ENCODE measurements at places on chromosomes 1 and 21.

DNA sequence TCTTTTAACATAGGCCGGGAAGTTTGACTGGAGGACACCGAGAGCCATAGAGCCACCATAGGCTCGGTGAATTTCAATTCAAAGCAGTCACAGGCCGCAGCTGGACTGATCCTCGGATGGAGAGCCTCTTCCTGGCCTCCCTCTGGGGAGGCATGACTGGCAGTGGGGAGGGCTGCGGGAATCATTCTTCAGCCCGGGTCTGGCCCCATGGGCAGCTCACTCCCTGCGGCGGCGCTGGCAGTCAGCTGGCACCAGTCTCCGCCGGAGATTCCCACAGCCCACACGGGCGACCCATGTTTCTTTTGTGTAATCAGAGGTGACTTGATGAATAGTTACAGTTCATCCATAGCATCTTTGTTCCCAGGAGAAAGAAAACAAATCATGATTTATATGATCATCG lies 10.6 kb downstream of the ESPN start:
- DNase-seq, result no peak

GRCh38 chr1:214923278-214923915 lies 159.1 kb upstream of the KCNK2 start:
- DNase-seq, result no peak

- DNase-seq, result no peak
Observed at GRCh38 chr1:182635871-182636270, 31.7 kb upstream of the RGS16 start.

DNA sequence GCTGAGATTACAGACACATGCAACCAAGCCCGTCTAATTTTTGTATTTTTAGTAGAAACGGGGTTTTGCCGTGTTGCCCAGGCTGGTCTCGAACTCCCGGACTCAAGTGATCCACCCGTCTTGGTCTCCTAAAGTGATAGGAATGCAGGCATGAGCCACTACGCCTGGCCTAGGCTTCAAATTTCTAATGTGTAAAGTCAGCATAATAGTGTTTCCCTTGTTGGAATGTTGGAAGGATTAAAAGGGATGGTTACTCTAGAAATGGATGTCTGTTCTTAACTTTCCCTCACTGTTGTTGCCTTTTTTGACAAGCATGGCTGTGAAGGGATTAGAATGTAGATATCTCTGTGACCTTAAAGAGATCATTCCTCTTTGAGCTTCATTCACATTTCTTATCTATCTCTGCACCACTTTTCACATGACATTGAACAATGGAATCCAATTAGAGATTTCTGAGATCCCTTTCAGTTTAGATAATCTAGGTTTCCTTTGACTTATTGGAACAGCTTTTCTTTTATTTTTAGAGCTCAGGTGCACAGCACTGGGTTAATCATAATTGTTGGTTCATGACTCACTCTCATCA lies 33.7 kb downstream of the NFASC start:
- DNase-seq, result no peak

DNA sequence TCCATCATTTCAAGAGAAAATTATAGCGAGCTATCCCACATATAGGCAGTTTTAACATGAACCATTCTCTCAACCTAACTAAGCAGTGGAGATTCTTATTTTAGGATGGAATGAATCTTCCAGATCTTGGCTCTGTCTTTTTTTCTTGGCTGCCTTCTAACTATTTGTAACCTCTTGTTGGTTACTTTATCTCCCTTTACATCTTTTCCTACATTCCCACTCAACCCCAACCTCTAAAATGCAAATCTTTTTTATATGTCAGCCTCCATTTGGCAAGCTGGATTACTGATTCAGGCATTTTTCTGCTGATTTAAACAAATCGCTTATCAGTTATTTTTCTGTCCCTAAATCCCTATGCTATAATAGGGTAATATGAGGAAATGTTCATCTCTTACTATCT lies 46.9 kb upstream of the LHX8 start:
- DNase-seq, result no peak

GRCh38 chr1:217097819-217098218 lies 374.6 kb upstream of the ESRRG start:
- DNase-seq, result no peak

- DNase-seq, result peak; percentile 44
Observed at GRCh38 chr1:24984800-24985522, 54.9 kb upstream of the RUNX3 start.

GRCh38 chr1:8809342-8809736 lies 8.1 kb downstream of the RERE start:
- DNase-seq, result no peak

DNA sequence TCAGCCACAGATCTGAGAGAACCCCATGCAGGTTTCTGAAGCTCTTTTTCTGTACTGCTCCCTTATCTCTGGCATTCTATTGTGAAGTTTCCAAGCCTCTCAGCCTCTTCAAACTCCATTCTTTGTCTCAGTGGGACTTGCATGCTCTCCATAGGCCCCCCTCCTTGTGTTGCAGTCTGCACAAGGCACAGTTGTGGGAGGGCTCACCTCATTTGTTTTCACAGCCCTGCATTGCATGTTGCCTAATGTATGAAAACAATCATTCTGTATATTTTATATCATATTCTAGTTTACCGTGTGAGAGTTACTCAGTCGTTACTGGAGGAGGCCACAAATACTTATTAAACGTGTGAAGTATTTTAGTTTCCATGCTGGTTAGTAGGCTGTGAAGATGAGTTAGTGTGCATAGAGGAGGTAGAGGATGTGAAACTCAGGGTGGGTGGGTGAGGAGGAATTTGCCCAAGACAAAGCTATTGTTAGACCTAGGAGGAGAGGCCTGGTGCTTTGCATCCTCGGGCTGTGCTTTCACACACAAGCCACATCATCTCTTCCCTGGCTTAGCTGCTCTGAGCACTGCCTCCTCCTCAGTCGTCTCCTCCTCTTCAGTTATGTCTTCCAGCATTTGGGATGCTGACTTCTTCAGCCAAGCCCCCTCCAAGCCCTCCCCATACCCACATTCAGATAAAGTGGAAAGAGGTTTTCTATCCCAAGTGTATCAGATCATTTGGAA lies 7.8 kb upstream of the CHI3L2 start:
- DNase-seq, result no peak

- DNase-seq, result no peak
Observed at GRCh38 chr1:86951430-86951829, 37.0 kb downstream of the HS2ST1 start.

DNA sequence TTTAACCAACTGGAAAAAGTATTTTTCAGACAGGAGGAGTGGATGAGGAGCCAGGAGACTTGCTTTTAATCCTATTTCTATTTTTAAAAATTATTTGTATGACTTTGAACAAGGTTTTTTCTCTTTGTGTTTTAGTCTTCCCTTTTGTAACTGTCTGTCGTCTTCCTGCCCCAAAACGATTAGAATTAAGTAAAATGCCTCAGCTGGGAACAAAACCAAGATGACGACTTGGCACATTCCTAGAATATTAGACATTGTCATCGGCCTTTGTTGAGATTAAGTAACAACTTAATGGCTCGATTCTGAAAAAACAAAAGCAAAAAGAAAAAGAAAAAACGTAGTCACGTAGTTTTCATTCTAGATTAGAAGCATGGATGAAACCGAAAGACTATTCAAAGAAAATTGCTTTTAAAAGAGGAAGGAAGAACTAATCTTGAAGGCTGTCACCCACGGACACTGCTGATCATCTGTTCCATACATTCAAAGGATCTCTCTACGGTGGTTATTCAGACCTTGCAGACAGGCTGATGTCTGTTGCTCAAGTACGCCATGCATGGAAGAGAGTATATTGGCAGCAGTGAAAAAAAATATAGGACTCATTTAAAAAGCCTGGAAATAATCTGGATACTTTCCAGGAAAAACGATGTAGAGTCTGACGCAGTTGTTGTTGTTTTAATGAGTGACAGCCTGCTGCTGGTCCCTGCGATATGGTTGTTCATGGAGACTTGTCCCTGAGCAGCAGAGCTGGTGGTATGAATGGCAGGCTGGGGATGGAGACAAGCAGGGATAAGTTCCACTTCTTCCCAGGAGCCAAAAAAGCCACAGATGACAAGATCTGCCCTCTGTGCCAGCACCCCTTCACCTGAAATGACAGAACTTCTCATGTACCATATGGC lies 16.8 kb downstream of the GNG4 start:
- DNase-seq, result no peak

DNA sequence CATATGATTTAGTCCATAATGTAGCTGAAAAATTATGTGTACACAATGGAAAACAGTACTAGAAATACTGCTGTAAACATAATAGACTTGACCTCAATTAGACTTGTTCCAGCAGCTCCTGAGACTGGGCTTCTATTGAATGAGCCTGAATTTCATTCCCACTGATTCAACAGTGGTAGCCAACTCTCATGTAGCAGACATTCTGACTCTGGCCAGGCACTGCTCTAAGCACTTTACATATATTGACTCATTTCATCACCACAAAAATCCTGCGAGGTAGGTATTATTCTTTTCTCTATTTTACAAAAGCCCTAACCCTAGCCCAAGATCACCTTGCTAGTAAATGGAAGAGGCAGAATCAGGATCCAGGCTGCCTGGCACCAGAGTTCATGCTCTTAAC lies 12.8 kb upstream of the CTSS start:
- no peak for DNase-seq

GRCh38 chr21:44333509-44334328 lies 5.5 kb downstream of the CFAP410 start:
- DNase-seq, result no peak

- DNase-seq, result no peak
Observed at GRCh38 chr1:13228343-13228781, 2.4 kb upstream of the PRAMEF18 start.

DNA sequence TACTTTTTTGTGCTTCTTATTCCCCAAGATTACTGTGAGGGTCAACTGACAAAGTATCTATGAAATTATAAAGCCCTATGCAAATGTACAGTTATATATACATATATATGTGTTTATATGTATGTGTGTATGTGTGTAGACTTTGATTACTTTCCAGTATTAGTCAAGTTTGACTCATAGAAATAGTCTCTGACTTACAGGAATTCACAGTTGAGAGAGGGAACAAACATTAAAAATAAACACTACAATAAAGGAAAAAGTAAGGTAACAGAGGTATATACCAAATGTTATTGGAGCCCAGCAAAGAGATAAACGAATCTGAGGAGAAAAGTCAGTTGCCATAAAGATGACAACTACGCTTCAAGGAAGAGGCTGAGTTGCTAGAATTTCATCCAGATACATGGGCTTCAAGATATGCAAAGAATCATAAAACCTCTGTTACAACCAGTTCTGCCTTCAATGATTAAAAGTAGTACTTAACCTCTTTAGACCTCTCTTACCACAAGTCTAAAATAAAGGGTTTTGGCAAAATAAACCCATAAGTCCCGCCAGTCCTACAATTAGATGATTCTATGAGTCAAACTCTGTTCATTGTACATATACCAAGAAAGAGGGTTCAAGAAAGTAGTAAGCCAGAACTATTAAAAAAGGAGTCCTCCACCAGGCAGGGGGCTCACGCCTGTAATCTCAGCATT lies 7.2 kb downstream of the IFT25 start:
- no peak for DNase-seq

GRCh38 chr1:88701275-88701674 lies 17.2 kb downstream of the PKN2 start:
- no peak for DNase-seq

DNA sequence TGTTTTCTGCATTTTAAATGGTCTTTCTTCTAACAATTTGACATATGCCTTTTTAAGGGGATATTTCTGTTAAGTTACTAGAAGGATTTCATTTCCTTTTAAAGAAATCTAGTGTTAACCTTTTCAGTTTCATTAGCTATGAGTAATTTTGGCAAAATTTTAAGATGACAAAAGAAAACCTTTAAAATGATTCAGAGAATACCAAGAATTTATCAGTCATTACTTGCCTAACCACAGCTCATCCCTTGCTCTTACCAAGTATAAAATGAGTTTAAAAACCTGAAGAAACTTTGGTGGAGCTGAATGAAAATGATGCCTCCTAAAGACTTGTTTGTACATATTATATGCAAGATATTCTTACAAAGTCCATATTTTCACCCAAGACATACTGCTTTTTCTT lies 101.7 kb downstream of the NEK7 start:
- DNase-seq, result no peak

- DNase-seq, result no peak
Observed at GRCh38 chr1:117985973-117986372, 56.4 kb downstream of the WDR3 start.

GRCh38 chr1:39609618-39610331 lies 29.7 kb downstream of the HEYL start:
- DNase-seq, result peak; percentile 68

DNA sequence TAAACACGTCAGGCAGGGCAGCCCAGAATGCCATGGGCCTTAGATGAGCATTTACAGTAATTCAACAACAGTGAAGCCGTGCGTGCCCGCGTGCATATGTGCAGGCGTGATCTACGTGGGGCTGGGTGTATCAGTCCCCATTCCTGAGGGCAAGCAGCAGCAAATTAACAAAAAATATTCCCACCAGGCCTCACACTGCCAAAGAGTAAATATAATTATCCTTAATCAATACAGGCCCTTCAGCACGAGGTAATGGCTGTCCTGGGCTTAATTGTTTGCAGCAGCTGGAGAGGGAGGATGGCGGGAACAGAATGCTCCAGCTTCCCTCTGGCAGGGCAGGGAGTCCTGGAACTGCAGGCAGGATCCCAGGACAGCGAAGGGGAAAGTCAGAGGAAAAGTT lies 91.8 kb downstream of the DDX20 start:
- no peak for DNase-seq

DNA sequence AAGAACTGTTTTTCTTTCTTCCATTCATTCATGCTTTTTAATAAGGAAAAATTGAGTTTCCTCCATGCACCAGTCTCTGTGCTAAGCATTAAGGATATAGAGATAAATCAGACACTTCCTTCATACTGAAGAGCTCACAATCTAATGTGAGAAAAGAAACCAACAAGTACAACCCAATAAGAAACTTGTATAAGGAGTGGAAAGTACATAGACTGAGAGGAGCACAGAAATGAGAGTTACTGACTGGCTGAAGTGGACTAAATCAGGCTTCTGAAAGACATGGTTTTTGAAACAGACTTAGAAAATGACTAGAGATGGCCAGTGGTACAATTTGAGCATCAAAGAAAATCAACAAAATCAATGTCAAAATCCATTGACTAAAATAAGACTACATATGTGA lies 524.4 kb downstream of the PLPP3 start:
- DNase-seq, result no peak

DNA sequence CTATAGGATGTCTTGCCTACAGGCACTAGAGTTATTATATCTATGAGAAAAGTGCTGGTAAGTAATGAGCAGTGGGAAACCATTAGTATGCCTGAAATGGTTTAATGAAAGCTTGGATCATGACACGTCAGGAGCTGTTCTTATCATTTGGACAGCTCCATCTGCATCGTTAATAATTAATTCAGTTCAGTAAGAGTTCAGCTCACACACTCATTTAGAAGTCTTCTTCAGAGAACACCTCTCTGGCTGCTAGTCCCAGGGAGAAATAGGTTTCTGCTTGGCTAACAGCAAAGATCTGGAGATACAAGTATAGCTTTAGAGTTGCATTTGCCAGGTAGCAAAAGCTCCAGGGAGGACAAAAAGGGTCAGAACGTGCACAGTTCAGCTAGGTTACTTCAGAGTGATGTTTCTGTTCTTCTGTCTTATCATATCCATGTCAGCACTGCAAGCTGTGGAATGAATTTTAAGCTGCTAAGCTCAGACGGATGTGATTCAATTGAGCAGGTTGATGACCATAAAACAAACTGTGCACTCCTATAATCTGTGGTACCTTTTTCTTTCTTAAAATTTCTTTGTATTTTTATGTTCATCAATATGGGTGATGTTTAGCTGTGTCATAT lies 173.6 kb downstream of the ADGRL2 start:
- DNase-seq, result no peak

- no peak for DNase-seq
Observed at GRCh38 chr1:151144474-151145303, 1.7 kb downstream of the SEMA6C start.

- DNase-seq, result no peak
Observed at GRCh38 chr1:231584117-231584516, 42.5 kb upstream of the DISC1 start.

GRCh38 chr1:219703368-219703639 lies 90.4 kb upstream of the ZC3H11B start:
- DNase-seq, result no peak

Data from activated gamma-delta T cell treated with anti-CD3 and anti-CD28 coated beads, Interleukin-2, amount 50 U/mL, for 16 hours (primary cell).